ENCODE measurements at places on chromosomes 6 and 20.

DNA sequence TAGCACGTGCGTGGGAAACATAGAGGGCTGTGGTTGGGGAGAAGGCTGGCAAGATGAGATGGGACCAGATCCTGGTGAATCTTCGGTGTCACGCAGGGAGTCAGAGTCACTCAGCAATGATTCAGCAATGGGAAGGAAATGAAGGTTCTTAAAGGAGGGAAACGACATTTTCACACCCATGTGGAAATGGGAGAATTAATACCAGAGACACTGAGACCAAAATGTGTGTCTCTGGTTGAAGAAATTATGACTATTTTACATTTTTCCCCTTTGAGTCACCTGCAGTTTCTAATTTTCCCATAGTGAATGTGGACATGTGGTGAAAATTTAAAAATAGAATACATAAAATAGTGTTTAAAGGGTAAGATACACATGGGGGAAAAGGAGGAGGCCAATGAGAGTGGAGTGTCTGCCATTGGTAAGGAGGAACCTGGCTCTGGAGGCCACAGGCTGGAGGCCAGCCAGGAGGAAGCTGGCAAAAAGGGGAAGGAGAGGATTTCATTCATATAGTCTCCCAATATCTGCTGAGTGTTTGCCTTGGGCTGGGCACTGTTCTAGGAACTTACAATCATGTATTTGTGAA lies 17.5 kb downstream of the NRN1 start:
- DNase-seq, result peak; percentile 96

DNA sequence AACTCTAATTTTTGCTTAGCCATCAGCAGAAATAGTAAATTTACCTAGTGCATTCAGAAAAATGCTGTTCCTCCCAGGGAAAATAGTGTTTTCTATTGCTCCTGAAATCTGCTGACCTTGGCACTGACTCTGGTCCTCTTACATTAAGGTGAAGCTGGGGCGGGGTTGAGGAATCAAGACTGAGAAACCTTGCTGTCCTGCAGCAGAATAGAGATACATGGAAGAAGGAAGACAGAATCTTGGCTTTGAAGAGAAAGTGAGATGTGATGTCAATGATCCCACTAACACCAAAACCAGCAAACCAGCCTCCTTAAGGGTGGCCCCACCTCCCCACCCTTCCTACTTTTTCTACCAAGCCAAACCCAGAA lies 840 bp upstream of the LY86 start:
- DNase-seq, result no peak

GRCh38 chr6:17867880-17868279 lies 119.6 kb downstream of the KIF13A start:
- peak; percentile 70 for DNase-seq

- no peak for DNase-seq
These were observed 53.4 kb downstream of the RALY start for GRCh38 chr20:34047010-34047687.

- DNase-seq, result no peak
These were observed 430.1 kb upstream of the SLC35B3 start for GRCh38 chr6:8865451-8865850.

- DNase-seq, result no peak
These were observed 108.2 kb downstream of the KIF6 start for GRCh38 chr6:39617026-39617425.

GRCh38 chr6:15551262-15551661 lies 111.6 kb downstream of the DTNBP1 start:
- DNase-seq, result no peak

DNA sequence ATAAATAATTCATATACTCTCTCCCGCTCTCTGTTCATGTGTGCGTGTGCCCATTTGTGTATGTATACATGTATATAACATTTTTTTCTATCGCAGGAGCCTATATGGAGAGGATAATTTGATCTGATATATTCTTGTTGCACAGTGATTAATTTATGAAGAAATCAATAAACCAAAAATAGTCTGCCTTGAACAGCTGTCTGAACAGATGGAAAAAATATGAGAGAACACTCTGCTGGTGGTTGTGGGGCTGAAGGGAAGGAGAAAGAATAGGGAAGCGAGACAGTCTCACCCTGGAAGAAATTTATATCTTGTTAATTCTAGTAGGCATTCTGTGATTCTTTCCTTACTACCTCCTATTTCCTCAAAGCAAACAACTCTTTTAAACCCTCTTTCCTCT lies 96.6 kb upstream of the B3GAT2 start:
- no peak for DNase-seq

DNA sequence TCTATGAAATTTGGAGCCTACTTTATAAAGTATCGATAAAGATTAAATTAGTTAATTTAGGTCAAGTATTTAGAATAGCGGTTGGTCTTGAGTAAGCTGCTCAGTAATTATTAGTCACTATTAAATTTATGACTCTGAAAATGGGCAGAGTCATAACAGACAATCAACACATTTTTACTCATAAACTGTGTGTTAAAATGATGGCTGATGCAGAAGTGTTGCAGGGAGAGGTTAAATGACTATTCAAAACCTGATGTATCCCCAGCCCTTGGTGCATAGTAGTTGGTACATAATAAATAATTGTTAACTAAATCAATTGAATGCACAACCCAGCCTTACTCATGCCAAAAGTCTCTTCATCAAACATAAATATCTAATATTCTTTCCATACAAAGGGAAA lies 30.6 kb downstream of the HIVEP2 start:
- DNase-seq, result no peak

DNA sequence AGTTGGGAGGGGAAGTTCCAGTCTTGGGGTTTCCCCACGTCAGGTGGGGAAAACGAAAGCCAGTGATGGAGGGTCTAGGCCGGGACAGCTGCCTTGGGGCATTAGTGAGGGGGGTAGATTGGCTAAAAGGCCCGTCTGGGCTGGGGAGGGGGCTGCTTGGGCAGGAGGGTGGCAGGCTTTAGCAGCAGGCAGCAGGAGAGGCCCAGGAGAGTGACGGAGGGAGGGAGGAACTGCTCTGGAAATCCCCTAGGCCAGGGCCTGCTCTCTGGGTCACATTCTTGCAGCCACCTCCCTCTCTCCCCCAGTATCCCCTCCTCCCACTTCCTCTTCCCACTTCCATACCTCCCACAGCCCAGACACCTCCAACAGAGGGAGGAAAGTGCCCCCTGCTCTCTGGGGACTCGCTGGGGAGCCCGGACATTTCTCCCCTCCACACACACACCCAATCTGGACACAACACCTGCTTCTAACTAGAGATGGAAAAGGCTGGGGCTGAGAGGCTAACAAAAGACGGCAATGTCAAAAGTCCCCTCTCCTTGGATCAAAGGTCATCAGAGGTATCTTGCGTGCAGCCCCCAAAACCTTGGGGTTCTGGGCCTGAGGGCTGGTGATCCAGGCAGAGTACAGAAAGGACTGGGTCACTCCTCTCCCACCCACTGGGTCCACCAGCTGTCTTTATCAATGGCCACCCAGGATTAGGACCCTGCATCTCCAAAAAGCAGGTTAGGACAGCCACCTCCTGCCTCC lies 1.8 kb downstream of the NFKBIE start:
- DNase-seq, result no peak

- DNase-seq, result no peak
These were observed 162.7 kb downstream of the INSM1 start for GRCh38 chr20:20530428-20531151.

- DNase-seq, result no peak
These were observed 13.9 kb upstream of the SULF2 start for GRCh38 chr20:47799116-47799715.

GRCh38 chr6:165621940-165622339 lies 41.1 kb downstream of the PDE10A start:
- DNase-seq, result no peak

GRCh38 chr20:48310305-48310704 lies 517.5 kb downstream of the PREX1 start:
- DNase-seq, result no peak

DNA sequence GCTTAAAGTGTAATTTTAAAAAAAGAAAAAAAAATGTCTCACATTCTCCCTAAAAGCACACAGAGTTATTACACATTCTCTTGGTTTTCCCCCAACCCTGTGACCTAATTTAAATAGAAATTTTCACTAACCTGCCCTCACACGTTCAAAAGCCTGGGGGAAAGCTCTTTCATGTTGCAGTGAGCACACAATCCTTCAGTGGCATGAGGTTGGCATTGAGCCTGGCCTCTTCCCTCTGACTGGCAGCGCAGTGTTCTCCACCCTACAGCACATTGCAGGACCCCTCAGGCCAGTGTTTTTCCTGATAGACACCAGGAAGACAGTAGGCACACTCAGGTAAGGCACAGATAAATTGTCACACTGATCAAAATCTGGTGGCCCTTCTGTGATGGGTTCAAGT lies 34.1 kb downstream of the TNFRSF21 start:
- no peak for DNase-seq

- no peak for DNase-seq
These were observed 17.7 kb downstream of the RIPOR3 start for GRCh38 chr20:50673466-50674137.

DNA sequence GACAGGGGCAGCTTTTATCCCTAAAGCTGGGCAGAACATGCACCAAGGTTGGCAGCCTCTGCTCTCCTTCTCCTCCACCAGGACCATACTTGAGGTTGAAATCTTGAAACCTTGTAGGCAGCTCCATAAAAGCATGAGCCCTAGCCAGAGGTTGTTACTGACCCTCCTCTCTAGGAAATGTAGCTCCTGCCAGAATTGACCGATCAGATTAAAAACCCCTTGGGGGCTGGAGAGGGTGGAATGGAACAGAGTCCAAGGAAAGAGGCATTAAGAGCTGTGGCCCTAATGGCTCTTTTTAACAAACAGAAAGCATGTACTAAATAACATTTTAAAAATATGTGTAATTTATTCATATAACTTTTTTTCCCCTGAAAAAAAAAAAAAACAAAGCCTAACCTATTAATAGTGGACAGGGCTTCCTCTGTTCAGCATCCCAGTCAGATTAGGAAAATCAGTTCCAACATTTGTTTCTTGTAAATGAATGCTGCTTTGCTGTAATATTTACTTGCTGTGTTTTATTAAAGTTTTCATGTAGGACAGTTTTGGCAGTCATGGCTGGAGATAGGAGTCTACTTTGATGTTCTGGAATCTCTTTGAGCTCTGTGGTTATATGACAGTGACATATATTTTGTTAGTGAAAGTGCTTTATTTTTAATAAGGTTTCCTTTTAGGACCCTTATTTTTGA lies 41.3 kb downstream of the MTHFD1L start:
- DNase-seq, result no peak

DNA sequence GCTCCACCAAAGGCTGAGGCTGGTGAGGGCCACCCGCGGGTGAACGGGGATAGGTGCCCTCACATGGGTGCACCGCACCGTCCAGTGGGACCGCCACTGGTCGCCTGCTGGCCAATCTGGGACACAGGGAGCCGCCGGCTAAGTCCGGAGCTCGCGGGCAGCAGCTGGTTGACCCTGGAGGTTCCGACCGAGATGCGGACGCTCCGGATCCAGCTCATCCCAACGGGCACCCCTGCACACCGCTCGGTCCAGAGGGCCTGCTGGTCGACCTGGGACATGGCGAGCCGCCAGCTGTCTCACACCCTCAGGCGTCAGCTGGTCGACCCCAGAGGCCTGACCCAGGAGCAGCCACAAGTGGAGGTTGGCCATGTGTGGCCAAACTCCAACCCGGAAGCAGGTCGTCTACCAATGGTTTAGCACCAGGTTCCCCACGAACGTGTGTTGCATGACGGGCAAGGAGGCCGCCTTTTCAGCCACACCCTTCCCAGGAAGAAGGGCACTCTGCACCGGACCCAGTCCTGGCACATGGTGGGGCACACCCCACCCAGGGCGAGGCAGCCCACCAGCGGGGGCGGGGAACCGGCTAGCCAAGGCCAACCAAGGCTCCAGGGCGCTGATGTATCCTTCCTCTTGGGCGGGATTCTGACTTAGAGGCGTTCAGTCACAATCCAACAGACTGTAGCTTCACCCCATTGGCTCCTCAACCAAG lies 746.0 kb upstream of the DEFB115 start:
- DNase-seq, result no peak

DNA sequence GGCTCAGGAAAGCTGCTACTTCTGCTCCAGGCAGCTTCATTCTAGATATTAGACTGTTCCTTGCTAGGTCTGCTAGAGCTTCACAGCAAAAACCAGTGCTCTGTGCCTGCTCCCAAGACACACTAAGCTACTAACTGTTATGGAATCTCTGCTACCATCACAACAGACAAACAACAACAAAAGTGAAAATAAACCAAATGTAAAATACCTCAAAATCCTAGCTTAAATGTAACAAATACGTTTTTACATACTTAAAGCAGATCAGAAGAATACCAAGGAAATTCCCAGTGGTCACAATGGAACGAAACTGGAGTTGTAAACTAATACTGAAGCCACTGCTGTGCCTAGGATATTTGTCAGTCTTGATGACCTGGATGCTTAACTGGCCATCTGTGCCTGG lies 84.6 kb upstream of the EZR start:
- DNase-seq, result no peak

GRCh38 chr20:34334654-34335407 lies 28.2 kb upstream of the ITCH start:
- no peak for DNase-seq

GRCh38 chr6:26175428-26176181 lies 88.4 kb downstream of the HFE start:
- peak; percentile 71 for DNase-seq

DNA sequence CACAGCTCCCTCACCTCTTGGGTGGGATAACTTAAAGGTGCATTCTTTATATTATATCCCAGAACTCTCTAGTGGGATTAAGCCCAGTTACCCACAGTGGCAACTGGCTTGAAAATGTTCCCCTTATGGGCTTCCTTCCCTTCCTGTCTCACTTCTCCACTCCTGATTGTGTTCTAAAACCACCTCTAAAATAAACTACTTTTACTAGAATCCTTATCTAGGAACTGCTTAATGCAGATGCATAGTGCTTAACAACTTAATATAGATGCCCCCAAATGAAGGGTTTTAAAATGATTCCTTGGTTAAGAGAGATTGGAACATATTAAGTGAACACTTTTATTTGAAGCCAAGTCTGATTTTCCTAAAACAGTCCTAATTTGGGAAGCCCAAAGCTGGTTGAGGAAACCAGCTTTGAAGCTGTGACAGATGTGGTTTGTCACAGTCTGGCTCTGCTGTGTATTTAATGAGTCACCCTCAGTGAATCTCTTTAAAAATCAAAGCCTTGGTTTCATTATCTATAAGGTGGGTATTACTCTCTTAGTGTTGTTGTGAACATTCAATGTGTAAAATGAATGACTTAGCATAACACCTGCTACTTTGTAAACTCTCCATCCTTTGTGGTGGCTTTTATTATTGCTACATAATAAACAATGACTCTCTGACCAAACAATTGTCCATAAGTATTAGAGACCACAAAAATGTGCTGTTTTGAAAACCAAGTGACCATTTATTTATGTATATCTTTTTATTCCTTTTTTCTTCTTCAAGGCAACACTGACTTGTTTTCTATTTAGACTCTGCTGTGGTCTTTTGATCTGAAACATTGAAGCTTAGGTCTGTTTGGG lies 24.4 kb downstream of the PLCB1 start:
- DNase-seq, result peak; percentile 60

- no peak for DNase-seq
These were observed 27.7 kb downstream of the UQCC2 start for GRCh38 chr6:33683576-33684427.

GRCh38 chr20:19885594-19885938 lies 127.5 kb downstream of the RIN2 start:
- no peak for DNase-seq
